ENCODE measurements at places on chromosomes 12 and 14.

DNA sequence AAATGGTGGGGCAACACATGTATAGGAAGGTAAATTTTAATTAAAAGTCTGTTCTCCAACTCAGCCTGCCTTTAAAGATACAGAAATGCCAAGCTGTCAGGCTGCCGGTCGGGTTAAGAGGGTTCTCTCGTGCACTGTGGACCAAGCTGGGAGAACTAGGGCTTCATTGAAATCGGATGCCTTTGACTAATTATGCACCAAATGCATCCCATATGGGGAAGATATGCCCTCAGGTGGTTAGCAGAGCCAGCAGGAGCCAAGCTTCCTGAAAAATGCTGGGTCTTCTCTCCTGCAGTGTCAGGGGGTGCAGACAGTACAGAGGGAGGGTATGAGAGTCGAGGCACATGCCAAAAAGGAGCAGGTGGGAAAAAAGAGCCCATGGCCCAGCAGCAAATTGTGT, 236.1 kb downstream of the CACNA1C start:
- no peak for DNase-seq

DNA sequence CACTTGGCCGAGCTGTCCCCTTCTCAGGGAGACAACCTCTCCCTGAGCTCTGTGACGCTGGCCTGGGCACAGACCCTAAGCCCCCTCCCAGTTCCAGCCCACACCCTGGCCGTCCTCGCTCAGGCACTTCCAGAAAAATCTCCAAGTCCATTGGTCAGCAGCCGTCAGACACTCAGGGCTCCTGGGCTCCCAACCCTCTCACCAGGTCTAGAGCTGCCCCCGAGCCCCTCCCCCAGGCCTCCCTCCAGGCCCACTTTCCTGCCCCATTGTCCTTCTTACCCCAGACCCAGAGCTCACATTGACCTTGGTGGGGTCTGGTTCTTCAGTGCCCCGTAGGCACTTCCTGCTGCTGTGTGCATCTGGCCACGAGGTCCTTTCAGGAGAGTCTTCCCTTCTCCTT, 249.3 kb upstream of the RTL1 start:
- DNase-seq, result no peak

- DNase-seq, result no peak
These were observed 95.1 kb upstream of the ARID2 start for GRCh38 chr12:45634273-45634917.

- DNase-seq, result no peak
These were observed 15.2 kb upstream of the PLEKHG6 start for GRCh38 chr12:6295094-6295811.

GRCh38 chr12:89517720-89518119, 6.9 kb downstream of the GALNT4 start:
- no peak for DNase-seq

GRCh38 chr12:48969833-48970701, 1.5 kb downstream of the WNT10B start:
- no peak for DNase-seq

GRCh38 chr12:62259631-62259992, 592 bp upstream of the USP15 start:
- DNase-seq, result no peak
